Activated CD8-positive, alpha-beta T cell treated with anti-CD3 and anti-CD28 coated beads for 36 hours (primary cell): ENCODE measurements at places on chromosomes 5 and 9. TPM values are rescaled to one million over a fixed set of nuclear protein-coding genes. Genes with fewer than 3 reads are reported as not detected.

GRCh38 chr5:64166201-64166959, 737 bp downstream of the RNF180 start:
- peaks cover 3% of the 10 kb centered on the region for H3K4me1 ChIP-seq
- peaks cover 2% of the 10 kb centered on the region for H3K36me3 ChIP-seq
- H3K4me3 ChIP-seq, result no peak overlapping the region
- H3K27ac ChIP-seq, result no peak overlapping the region
- DNase-seq, result no peak
- H3K27me3 ChIP-seq, result peaks cover 31% of the 10 kb centered on the region

The ACER2 gene
- 1.4 TPM for total RNA-seq

DNA sequence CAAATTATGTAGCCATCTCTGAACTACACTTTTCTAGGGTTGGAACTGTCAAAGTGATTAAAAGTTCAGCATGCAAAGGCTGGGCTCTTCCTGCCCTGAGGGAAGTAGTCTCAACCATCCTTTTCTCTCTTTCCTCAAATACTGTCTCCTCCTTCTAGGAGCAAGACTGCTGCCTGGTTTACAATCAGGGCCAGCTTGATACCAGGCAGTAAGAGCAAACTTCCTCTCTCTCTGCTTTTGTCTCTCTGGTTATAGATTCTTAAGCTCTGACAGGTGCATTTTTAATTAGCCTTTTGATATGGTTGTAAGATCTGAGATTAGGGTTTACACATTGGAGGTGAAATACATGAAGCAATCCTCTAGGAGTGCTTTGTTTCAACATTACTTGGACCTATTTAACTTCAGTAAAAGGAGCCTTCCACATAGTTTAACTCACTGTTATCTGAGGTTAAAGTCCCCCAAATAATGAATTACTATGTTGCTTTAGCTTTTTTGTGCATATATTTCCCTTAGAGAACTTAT, 436.1 kb downstream of the SPATA31D1 start:
- DNase-seq, result no peak
- H3K4me1 ChIP-seq, result no peaks in the 10 kb centered on the region
- H3K27me3 ChIP-seq, result no peaks in the 10 kb centered on the region

DNA sequence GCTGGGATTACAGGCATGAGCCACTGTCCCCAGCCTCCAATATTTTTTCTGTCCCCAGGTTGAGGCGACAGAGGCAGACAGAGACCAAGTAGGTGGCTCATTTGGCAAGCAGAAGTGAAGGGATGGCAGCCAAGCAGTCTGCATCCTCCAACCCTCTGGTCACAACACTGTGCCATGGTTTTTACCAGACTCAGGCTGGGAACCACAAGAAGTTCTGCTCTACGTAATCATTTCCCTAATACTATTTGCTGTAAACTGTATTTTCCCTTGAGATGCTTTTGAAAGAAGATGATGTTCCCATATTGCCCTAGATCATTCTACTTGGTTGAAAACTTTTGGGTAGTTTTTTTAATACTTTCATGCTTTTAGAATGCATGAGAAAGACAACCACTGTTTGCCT, 40.5 kb downstream of the PTTG1 start:
- DNase-seq, result no peak
- H3K4me3 ChIP-seq, result no peak overlapping the region
- peaks cover 66% of the 10 kb centered on the region for H3K4me1 ChIP-seq
- H3K36me3 ChIP-seq, result no peaks in the 10 kb centered on the region

DNA sequence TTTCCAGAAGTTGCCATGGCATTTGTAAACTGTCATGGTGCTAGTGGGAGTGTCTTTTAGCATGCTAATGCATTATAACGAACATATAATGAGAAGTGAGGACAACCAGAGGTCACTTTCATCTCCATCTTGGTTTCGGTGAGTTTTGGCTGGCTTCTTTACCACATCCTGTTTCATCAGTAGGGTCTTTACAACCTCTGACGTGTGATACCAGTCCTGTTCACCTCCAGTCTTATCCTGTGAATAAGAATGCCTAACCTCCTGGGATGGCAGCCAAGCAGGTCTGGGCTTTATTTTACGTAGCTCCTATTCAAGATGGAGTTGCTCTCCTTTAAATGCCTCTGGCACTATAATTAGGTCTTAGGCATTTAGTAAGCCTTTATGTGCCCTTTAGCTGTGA, 20.4 kb upstream of the RFK start:
- no peak overlapping the region for H3K4me3 ChIP-seq
- DNase-seq, result peak; percentile 52
- peak overlapping the region; percentile 73 for H3K27ac ChIP-seq
- peaks cover 9% of the 10 kb centered on the region for H3K36me3 ChIP-seq

The ADAMTS12 gene
- not detected for total RNA-seq

GRCh38 chr5:53017383-53017782, 28.2 kb downstream of the ITGA2 start:
- no peak overlapping the region for H3K27ac ChIP-seq
- H3K4me1 ChIP-seq, result peaks cover 15% of the 10 kb centered on the region
- peaks cover 13% of the 10 kb centered on the region for H3K27me3 ChIP-seq
- no peak for DNase-seq

- no peaks in the 10 kb centered on the region for H3K36me3 ChIP-seq
- peaks cover 8% of the 10 kb centered on the region for H3K4me1 ChIP-seq
- H3K27me3 ChIP-seq, result no peaks in the 10 kb centered on the region
- no peak overlapping the region for H3K4me3 ChIP-seq
- H3K27ac ChIP-seq, result peak overlapping the region; percentile 60
These were observed 57.8 kb downstream of the ZNF462 start for GRCh38 chr9:106920701-106921283.

DNA sequence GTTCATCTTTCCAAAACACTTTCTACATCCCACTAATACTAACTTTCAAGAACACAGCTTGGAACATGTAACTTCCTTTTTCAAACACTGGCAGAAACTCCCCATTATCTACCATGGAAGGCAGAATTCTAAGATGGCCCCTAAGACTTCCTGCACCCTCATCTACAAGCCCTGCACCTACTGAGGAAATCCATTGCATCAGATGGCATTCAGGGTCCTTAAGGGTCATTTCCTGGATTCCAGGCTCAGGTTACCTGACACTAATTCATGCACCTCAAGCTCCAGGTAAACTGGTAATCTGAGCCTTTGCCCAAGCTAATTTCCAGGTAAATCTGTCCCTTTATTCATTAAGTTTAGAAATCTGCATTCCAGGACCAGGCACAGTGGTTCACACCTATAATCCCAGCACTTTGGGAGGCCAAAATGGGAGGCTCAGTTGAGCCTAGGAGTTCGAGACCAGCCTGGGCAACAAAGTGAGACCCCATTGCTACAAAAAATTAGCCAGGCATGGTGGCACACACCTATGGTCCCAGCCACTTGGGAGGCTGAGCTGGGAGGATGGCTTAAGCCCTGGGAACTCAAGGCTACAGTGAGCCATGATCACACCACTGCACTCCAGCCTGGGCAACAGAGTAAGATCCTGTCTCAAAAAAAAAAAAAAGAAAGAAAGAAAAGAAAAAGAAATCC, 91.6 kb downstream of the NFIB start:
- H3K27ac ChIP-seq, result no peak overlapping the region
- no peak for DNase-seq
- H3K4me1 ChIP-seq, result no peaks in the 10 kb centered on the region
- H3K27me3 ChIP-seq, result no peaks in the 10 kb centered on the region
- no peak overlapping the region for H3K4me3 ChIP-seq

DNA sequence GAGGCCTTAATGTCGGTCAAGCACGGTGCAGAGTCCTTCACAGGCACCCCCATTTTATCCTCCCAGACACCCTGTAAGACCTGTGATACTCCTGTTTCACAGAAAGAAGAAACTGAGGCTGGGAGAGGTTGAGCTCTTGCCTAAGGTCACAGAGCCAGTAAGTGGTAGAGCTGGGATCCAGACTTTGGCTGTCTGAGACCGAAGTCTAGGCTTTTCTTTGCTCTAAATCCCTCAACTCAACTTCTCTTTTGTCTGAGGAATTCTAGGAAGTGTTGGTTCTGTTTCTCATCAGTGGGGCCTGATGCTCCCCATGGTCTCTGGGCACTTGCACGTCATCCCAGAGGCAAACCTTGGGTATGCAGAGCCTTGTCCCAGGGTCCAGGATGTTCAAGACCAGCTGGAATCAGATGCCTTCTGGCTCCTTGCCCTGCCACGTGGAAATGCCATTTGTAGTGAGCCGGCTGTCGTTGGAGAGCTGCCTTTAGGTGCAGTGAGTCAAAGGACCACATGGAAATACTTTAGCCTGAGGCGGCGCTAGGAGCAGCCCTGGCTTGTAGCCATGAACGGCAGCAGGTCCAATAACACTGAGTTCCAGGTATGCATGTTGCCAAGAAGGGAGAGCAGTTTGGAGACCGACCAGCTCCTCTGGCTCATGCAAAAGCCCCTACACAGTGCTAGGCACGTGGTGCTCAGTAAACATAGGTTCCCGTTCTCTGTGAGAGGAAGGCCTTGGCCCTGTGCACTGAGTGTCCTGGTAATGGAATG, 9.2 kb downstream of the DCANP1 start:
- no peak for DNase-seq
- H3K4me3 ChIP-seq, result no peak overlapping the region
- H3K36me3 ChIP-seq, result no peaks in the 10 kb centered on the region
- H3K27me3 ChIP-seq, result peaks cover 8% of the 10 kb centered on the region

DNA sequence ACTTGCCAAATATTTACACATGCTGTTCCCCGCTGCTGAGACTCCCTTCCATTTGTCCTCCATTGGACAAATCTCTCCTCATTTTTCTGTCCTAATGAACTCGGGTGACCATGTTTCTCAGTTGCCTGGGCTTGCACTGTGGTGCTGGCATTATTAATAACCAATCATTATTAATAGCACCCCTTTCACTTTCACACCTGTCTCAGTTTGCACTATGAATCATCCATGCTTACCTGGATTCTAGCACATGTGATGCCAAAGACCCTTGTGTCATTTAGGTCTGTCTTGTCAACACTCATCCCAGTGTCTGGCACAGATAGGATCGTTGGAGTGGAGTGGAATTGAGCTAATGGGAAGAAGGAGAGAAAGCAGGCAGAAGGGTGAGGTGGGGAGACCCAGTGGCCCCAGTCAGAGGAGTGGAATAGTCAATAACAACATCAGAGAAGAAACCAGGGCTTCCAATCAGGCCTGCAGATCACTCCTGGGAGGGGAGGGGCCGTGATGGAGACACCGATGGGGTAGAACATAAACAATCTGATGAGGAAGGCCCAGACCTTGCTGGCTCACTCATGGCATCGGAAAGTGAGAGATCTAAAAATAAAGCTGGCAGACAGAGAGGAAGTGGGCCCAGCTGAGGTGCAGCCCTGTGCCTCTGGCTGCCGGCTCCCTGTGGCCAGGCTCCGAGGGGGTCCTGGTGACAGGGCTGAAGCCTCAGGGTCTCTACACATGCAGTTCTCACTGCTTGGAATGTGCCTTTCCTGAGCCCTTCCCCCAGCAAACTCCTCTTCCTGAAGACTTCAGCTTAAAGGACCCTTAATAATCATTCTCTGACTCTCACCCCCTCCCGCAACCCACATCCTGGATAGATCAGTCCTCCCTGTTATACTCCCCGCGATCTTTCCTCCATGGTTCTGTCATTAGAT, 33.5 kb upstream of the CRB2 start:
- no peaks in the 10 kb centered on the region for H3K27me3 ChIP-seq
- peak overlapping the region; percentile 96 for H3K27ac ChIP-seq
- peak overlapping the region; percentile 54 for H3K4me3 ChIP-seq
- peaks cover 52% of the 10 kb centered on the region for H3K4me1 ChIP-seq
- peak; percentile 89 for DNase-seq
- H3K36me3 ChIP-seq, result no peaks in the 10 kb centered on the region
